ENCODE measurements at places on chromosomes 2 and 18.

DNA sequence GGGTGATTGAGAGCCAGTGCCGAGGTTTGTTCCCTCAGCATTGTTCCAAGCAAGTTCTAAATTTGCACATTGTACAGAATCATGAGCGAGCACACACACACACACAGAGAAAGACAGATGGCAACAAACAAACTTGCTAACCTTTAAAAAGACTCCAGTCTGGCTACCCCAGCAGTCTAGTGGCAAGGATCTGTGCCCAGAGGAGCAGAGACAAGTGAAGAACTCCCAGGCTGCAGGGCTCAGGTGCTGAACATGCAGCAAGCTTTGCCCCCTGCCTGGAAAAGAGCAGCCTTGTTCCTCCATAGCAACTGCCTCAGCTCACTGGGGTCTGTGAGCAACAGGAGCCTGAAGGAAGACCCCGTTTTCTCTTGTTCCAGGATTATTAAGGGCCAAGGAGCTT is 169.2 kb upstream of the CCDC68 start:
- DNase-seq, result no peak

DNA sequence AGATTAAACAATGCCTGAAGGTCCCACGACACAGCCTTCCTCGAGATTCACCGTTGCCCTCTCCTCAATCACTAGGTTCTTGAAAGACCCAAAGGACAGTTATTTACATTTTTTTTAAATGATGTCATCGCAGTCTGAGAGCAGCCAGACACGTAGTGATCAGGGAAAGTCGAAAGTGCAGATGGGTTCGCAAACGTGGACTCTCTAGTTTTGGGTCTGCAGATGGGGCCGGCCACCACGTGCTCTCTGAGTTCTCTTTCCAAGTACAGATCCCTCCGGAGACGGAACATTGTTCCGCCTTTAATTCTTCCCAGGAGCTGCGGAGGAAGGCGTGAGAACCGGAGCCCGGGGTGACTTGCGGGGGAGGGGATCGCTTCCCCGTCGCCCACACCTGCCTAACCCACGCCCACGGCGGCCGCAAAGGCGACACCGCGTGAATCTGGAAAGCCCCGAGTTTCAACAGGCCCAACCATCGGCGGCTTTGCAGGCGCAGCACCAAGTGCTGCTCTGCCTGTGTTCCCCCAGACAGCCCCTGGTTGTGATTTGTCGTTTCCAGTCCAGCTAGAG is 54.3 kb downstream of the PKDCC start:
- DNase-seq, result peak; percentile 81

DNA sequence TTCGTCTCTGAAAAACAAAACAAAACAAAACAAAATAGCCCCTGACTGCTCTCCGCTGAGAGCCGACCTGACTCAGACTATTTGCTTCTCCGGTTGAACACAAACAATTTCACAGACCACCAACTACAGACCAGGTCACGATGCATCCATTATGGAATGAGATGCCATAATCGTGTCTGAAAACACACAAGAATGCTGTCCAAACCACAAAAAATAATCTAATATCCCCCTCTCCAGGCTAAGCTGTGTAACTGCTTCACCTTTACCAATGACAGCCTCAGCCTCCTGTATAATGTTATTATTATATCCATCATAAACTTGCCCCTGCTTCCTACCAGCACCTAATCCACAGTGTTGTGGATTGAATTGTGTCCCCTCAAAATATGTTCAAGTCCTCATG is 114.7 kb downstream of the DNAH6 start:
- peak; percentile 3 for DNase-seq

- no peak for DNase-seq
Observed at GRCh38 chr2:191607096-191607495, 70.8 kb upstream of the NABP1 start.

DNA sequence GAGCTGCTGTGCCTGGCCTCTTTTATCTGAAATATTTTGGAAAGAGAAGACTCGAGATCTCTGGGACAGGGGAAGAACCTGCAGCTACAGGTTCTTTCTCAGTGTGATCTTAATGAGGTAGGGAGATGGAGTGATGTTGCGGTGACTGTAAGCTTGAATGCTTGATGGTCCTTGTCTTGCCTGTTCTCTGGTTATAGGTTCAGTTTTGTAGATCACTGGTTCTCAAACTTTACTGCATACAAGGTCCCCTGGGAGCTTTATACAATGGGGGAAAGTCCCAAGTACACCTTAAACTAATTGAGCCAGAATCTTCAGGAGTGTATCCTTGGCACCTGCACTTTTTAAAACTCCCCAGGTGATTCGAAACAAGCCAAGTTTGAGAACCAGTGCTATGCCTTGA is 136.7 kb upstream of the CXCR4 start:
- no peak for DNase-seq

DNA sequence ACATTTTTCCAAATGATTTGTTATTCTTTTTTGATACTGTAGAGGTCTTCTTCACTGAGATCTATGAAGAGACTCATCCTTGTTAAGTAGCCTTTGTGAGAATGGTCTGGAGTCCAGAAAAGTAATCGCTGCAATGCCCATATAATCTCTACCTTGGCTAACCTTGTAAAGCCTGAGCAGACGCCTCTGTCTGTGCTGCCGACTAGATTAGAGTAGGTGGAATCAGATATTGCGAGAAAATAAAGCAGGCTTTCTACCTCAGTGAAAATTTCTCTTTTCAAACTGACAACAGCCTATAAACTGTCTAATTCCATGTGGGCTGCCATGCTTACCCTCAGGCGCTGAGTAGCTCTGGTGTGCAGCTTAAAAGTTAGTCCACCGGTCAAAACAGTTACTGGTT is 17.5 kb upstream of the CERS6 start:
- DNase-seq, result no peak

DNA sequence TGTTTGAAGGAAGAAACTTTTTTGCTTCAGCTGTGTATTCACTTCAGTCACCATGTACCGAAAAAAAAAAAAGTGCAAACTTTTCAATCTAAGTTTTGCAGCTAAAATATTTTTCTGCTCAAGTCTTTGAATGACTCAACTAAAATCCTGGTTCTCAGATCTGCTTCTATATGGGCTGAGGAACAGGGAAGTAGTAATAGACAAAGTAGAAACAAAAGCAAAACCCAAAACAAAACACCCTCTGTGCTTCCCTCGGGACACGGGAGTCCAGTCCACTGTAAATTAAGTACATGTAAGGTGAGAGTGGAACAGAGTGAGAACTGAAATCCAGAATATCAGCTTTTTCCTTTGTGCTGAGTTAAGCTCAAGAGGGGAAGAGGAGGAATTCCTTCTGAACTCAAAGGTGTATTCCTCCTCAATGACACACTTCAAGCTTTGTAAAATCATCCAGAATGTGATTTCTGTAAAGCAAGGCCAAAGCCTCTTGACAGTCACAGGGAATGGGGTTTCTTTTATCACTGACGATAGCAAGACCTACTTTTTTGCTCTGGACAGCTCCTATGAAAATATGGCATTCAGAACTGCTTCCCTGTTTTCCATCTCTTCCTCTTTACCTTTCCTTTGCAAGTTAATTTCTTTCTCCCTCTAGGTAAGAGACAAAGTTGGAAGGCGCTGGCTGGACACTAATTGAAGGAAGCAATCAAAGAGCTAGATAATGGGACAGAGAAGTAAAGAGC is 433.5 kb upstream of the MMADHC start:
- no peak for DNase-seq

DNA sequence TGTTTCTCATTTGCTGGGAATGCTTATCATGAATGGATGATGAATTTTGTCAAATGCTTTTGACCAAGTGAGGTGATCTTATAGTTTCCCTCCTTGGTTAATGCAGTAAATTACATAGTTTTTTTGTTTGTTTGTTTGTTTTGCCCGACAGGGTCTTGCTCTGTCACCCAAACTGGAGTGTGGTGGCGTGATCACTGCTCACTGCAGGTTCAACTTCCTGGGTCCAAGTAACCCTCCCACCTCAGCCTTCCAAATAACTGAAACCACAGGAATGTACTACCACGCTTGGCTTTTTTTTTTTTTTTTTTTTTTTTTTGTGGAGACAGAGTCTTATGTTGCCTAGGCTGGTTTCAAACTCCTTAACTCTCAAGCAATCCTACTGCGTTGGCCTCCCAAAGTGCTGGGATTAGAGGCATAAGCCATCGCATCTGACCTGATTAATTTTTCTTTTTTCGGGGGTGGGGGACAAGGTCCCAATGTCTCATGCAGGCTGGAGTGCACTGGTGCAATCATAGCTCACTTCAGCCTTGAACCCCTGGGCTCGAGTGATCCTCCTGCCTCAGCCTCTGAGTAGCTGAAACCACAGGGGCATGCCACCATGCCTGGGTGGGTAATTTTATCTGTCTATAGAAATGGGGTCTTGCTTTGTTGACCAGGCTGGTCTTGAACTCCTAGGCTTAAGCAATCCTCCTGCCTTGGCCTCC is 48.6 kb downstream of the SMAD2 start:
- no peak for DNase-seq

DNA sequence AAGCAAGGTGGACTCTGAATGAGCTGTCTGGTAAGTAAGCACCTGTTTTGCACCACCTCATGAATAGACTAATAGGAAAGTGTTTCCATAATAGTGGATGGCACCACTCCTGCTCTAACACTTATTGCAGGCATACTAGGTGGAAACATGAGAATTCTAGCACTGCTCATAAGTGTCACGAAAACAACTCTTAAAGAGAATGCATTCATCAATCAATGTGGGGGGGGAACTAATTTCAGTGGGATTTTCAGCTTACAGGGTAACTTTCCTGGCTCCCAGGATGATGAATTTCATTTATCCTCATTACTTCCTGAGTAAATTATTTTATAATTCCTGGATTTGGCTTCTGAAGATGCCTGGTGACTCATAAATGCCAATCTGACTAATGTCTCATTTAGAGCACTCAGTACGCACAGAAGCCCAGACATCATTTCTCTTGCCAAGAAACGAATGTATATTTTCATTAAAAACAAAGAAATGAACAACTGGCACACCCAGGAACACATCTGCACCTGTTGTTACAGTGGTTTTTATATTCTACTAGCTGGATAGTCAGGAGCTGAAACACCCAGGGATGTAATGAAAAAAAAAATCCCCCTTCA is 129.6 kb downstream of the PID1 start:
- peak; percentile 20 for DNase-seq

DNA sequence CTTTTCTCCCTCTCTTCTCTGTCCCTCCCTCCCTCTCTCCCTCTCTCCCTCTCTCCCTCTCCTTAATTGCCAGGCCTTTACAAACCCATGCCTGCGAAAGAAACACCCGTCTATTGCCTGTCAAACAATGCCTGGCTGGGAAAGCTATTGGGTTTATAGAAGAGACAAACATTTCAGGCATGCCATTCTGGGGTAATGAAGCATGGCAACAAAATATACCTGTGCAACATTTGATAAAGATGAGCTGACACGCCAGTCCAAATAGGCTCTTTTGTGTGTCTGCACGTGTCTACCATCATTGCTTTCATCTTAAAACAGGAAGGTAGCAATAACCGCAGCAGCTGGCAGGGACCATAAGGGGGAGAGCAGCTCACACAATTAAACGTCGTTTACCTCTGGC is 282.1 kb downstream of the ZNF516 start:
- DNase-seq, result no peak

DNA sequence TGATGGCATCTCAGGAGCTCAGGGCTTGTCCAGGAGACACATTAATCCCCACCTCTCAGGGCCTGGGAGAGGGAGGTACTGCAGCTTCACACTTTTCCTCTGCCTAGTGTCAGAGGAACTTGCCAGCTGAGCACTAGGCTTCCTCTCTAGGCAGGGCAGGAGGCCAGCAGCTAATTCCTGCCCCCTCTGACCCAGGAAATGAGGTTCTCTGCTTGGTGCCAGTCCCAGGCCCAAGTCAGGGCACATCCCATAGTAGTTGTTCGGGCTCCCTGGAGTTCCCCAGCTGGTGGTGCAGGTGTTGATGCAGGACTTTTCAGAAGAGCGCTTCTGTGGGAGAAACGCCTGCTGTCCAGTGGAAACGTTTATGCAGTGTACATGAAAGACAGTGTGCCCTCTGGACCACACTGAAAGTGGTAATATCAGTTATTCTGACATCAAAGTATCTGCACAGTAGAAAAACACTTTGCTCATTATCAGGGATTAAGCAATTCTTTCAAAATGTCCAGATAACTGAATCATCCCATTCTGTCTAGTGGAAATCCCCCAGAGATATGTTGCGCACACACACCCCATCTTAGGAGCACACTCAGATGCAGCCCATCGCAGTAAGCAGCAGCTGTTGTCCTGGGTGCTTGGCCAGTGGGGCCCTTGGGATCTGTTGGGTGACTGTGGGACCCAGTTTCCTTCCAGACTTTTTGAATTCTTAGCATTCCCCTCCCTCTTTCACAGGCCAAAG is 17.8 kb upstream of the SCLY start:
- no peak for DNase-seq

DNA sequence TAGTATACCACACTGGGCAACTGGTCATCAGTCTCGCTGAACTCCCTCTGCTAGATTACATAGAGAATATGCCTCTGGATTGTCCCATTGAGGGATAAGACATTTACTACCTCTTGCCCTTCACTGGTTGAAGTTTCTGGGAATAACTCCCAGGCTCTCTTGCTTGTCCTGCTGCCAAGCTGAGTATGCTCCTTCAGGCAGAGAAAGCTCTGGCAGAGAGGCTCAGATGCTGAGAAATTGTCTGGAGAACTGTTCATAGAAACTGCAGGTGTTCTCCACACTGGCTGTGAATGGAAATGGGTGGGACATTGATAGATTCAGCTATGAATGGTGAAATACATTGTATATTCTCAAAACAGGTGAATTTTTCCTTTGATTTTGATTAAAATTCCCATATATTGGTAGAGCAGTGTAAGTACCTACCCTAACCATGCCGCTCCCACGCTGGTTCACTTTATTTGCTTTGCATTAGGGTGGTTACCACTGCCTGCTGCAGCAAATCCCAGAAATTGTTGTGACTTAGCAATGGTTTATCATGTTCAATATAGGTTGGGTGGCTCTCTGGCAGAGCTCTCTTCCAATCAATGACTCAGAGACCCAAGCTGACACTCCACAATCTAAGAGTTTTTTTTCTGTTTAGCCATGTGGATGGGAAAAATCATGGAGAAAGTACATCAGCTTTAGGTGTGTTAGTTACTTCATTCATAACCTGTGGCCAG is 36.7 kb downstream of the FAM117B start:
- no peak for DNase-seq

DNA sequence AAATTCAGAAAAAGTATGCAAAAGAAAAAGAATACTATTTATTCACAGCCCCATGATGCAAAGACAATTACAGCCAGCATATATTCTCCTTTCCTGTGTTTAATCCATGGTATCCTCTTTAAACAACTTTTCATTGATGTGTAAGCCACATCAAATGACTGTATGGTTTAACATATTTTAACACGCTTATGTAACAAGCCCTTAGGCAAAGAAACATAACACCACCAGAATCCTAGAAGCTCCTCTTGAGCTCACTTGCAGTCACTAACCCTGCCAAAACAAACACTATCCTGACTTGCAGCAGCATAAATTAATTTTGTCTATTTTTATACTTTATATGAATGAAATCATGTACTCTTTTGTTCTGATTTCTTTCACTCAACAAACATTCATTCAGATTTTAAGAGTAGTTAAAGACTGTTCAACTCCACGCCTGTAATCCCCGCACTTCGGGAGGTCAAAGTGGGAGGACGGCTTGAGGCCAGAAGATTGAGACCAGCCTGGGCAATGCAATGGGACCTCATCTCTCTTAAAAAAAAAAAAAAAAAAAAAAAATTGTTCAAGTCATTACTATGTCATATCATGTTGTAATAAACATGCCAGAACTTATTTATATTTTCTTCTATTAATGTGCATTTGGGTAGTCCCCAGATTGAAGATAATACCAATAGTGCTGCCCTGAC is 226.3 kb downstream of the NBAS start:
- peak; percentile 34 for DNase-seq

Measured in fibroblast of skin of left quadriceps (primary cell).